Activated T-cell treated with anti-CD3 and anti-CD28 coated beads, Interleukin-2, amount 50 U/mL, for 72 hours (primary cell): ENCODE measurements at places on chromosomes 1 and 21.
A peak's percentile ranks its signal among the peaks of the same experiment; 100 is the strongest.

GRCh38 chr21:36149788-36150711, 6.6 kb upstream of the DOP1B start:
- no peak for DNase-seq

DNA sequence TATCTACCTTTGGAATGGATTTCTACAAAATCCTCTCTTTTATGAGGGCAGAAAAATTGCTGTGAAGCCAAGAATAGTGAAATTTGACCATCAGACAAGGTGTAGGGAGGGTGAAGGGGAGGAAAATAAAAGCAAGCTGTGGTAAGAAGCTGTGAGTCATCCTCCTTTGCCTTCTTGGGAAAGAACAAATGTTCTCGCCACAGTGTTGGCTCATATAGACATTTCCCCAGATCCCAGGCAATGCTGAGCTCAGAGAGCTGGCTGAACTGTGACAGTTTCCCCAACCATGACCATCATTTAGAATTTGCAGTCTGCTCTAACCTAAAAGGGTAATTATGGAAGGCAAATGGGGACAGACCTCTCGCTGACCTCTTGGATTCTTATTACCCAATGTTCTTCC, 235.4 kb downstream of the PBX1 start:
- DNase-seq, result no peak

- no peak for DNase-seq
Observed at GRCh38 chr1:159088546-159089183, 12.1 kb upstream of the AIM2 start.

- DNase-seq, result no peak
Observed at GRCh38 chr1:18998016-18998724, 41.7 kb upstream of the IFFO2 start.

DNA sequence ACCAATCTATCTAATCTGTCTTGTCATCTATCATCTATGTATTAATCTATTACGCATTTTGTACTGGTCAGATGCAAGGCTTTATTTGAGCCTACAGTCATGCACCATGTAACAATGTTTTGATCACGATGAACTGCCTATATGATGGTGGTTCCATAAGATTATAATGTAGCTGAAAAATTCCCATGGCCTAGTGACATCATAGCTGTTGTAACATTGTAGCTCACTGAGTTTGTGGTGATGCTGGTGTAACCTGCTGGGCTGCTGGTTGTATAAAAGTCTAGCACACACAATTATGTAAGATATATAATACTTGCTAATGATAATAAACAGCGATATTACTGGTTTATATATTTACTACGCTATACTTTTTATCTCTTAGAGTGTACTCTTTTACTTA, 64.8 kb upstream of the IGSF5 start:
- DNase-seq, result no peak

DNA sequence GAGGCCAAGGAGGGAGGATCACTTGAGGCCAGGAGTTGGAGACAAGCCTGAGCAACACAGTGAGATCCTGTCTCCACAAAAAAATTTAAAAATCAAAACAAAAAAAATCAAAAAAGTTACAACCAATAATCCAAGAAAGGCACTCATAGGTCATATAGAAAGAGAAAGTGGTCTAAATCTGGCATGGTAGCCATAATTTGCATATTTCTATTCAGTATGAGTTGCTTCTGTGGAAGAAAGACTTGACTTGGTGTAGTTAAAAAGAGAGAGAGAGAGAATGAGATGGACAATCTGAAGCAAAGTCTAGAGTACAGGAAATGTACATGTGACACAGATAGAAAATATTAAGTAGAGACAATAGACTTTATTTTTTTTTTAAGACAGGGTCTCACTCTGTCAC, 22.5 kb downstream of the JMJD4 start:
- DNase-seq, result no peak

DNA sequence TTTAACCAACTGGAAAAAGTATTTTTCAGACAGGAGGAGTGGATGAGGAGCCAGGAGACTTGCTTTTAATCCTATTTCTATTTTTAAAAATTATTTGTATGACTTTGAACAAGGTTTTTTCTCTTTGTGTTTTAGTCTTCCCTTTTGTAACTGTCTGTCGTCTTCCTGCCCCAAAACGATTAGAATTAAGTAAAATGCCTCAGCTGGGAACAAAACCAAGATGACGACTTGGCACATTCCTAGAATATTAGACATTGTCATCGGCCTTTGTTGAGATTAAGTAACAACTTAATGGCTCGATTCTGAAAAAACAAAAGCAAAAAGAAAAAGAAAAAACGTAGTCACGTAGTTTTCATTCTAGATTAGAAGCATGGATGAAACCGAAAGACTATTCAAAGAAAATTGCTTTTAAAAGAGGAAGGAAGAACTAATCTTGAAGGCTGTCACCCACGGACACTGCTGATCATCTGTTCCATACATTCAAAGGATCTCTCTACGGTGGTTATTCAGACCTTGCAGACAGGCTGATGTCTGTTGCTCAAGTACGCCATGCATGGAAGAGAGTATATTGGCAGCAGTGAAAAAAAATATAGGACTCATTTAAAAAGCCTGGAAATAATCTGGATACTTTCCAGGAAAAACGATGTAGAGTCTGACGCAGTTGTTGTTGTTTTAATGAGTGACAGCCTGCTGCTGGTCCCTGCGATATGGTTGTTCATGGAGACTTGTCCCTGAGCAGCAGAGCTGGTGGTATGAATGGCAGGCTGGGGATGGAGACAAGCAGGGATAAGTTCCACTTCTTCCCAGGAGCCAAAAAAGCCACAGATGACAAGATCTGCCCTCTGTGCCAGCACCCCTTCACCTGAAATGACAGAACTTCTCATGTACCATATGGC, 16.8 kb downstream of the GNG4 start:
- DNase-seq, result no peak

GRCh38 chr1:110205156-110205555, 5.0 kb upstream of the KCNC4 start:
- no peak for DNase-seq

- no peak for DNase-seq
Observed at GRCh38 chr1:56495538-56495937, 83.8 kb downstream of the PLPP3 start.

- no peak for DNase-seq
Observed at GRCh38 chr1:73194965-73195364, 912.6 kb upstream of the NEGR1 start.

GRCh38 chr1:85889870-85890269, 181.6 kb upstream of the ZNHIT6 start:
- no peak for DNase-seq

- DNase-seq, result no peak
Observed at GRCh38 chr1:155966135-155966534, 12.2 kb downstream of the ARHGEF2 start.

DNA sequence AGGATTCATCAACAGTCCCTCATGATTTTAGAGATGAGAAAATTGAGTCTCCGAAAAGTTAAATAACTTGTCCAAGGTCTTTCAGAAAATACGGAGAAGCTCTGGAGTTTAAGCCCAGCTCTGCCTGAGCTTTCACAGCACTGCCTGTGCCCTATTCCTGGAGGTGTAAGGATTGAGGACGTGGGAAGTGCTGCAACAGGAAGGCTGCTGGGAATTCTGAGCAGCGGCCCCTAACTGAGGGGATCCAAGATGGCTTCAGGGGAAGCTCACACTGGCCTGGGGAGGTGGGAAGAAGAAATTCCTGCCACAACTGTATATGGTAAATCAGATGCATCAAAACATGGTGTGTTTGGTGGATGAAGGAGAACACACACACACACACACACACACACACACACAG, 45.3 kb upstream of the BCL9 start:
- no peak for DNase-seq

- peak; percentile 59 for DNase-seq
Observed at GRCh38 chr1:32464716-32465577, at the start of gene ZBTB8B. Gene ZBTB8B (plus strand): TSS chr1:32465072. CDS start chr1:32470625, 5,553 bp downstream.

DNA sequence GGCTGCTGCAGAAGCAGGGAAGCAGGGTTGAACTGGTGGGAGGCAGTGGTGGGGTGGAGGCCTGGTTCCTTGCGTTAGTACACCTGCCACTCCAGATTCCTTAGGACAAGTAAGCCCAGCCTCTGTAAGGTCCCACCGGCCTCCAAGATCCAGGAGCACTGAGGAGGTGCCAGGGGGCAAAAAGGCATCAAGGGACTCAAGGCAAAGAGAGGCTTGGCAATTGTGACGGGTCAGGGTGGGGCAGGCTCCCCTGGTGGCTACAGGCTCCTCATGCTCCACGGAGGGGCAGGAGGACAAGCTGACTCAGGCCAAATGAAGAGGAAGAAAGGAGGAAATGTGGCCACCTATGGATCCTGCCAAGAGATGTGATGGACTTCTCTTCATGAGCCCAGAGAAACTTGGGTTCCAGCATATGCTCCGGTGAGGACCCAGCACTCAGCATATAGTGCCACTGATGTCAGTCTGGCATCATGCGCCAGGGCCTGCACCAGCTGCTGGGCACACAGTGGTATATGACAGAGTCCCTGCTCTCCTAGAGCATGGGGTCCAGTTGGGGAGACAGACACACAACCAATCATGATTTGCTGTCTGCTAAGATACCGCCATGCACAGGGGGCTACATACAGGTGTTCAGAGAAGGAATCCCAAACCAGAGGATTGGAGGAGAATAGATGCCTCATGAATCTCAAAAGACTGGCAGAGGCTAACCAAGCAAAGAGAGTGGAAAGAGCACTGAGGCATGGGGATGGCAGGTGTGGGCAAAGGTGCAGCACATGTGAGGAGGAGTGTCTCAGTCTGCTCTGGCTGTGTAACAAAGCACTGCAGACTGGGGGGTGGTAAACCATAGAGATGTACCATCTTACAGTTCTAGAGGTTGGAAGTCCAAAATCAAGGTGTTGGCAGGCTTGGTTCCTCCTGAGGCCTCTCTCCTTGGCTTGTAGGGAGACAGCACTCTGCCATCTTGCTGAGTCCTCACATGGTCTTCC, 249.7 kb downstream of the RHOU start:
- DNase-seq, result no peak

DNA sequence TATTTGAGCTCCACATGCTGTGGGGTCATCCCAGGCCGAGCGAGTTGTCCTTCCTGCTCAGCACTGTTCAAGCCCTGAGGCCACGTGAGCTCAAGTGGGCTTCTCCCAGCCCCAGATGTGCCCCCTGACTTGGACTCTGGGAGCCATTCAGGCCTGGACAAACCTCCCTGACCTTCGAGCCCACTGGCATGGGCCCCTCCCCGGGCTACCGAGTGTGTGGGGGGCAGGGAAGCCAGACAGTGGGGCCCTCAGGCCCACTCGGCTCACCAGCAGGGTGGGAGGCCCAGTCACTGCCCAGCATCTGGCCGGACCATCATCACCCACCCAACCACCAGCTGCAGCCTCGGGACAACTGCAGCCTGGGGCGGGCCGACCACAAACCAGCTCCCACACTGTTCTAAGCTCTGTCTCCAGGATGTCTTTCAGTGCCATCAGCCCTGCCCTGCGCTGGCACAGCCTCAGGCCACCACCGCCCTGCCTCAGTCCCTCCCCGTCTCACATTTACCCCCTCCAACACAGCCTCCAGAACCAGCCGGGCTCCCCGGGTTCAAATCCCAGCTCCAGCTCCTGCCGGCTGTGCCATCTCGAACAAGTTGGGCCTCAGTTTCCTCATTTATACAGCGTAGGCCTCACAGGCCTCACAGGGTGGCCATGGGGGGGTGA, 20.9 kb upstream of the PLEKHG5 start:
- DNase-seq, result no peak

GRCh38 chr1:226981838-226982237, 41.7 kb downstream of the COQ8A start:
- no peak for DNase-seq

- no peak for DNase-seq
Observed at GRCh38 chr1:8652467-8653046, 164.9 kb downstream of the RERE start.

DNA sequence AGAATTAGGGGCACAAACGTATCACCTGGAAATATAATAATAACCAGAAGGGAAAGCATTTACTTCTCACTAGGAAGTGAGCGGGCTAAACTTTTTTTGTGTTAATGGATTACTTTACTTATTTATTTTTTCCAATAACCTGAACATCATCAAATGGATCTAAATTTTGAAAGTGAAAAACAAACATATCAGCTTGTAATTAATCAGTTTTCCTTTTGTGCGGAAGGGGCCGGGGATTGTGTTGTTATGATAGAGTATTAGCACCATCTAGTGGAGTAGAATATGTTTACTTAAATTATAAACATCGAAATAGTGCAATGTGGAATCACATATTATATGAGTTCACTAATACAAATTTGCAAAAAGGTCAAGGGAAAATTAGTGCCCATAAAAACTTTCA, 9.0 kb downstream of the CFH start:
- no peak for DNase-seq

GRCh38 chr1:95287081-95287480, 53.1 kb downstream of the RWDD3 start:
- no peak for DNase-seq

GRCh38 chr1:239219679-239220078, 166.7 kb upstream of the CHRM3 start:
- DNase-seq, result no peak

DNA sequence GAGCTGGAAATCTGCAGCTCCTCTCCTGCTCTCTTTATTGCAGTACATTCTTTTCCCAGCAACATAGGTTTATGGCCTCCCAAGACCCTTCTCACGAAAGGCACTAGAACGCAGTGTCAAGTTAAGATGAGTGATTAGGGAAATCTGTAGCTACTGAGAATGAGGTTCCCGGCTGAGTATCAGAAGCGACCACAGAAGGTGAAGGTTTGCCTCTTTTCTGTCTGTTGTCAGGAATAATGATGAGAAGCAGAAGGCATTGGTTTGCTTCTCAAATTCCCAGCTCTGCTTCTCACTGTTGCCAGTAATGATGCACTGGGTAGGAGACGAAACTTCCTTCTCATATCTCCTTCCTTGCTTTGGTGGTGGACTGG, 128.4 kb downstream of the NTMT2 start:
- no peak for DNase-seq

- DNase-seq, result no peak
Observed at GRCh38 chr1:211490038-211490678, 1.8 kb downstream of the RD3 start.

- DNase-seq, result peak; percentile 56
Observed at GRCh38 chr1:39410915-39411436, 80.5 kb upstream of the BMP8A start.

DNA sequence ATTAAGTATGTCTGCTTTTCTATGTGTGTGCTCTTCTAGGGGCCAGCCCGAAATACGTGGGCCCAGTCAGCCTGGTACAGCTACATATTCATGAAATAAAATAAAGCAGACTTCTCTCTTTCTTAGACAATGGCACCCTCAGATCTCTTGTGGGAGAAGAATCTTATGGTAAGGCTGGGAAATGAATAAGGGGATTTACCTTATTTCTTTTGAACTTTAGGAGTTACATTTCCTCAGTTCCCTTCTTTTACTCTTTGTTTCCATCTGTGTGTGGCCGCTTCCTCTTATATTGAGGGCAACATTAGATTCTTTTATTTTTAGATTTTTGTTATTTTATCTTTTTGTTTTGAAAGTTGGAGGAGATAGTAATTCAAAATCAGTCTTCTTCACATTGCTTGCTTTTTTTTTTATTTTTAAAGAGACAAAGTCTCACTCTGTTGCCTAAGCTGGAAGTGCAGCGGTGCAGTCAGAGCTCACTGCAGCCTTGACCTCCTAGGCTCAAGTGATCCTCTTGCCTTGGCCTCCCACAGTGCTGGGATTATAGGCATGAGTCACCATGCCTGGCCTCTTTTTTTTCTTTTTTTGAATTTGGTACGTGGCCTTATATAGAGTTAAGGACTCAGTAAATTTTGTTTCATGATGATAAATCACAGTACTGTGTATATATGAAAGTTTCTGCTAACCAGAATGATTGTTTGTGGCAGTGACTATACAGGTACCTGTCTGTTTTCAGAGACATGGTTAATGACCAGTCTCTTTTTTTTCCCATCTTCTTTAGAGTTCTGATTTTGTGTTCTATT, 9.1 kb downstream of the LAMC1 start:
- no peak for DNase-seq

- DNase-seq, result no peak
Observed at GRCh38 chr21:37276377-37276776, 9.2 kb upstream of the VPS26C start.
